ENCODE measurements at places on chromosomes 4 and X. TPM values are rescaled to one million over a fixed set of nuclear protein-coding genes. Genes with fewer than 3 reads are reported as not detected.

LONRF3 gene
- total RNA-seq, result 5.9 TPM

WDR19 gene
- 70.5 TPM for total RNA-seq

CTAG1B gene
- total RNA-seq, result not detected

NRK gene
- 1.4 TPM for total RNA-seq

CT45A3 gene
- not detected for total RNA-seq
